Activated naive CD8-positive, alpha-beta T cell treated with anti-CD3 and anti-CD28 coated beads, Interleukin-2, amount 10 ng/mL, durations not matched to agents 7 days and 5 days (primary cell): ENCODE measurements at places on chromosomes 16 and 17.

DNA sequence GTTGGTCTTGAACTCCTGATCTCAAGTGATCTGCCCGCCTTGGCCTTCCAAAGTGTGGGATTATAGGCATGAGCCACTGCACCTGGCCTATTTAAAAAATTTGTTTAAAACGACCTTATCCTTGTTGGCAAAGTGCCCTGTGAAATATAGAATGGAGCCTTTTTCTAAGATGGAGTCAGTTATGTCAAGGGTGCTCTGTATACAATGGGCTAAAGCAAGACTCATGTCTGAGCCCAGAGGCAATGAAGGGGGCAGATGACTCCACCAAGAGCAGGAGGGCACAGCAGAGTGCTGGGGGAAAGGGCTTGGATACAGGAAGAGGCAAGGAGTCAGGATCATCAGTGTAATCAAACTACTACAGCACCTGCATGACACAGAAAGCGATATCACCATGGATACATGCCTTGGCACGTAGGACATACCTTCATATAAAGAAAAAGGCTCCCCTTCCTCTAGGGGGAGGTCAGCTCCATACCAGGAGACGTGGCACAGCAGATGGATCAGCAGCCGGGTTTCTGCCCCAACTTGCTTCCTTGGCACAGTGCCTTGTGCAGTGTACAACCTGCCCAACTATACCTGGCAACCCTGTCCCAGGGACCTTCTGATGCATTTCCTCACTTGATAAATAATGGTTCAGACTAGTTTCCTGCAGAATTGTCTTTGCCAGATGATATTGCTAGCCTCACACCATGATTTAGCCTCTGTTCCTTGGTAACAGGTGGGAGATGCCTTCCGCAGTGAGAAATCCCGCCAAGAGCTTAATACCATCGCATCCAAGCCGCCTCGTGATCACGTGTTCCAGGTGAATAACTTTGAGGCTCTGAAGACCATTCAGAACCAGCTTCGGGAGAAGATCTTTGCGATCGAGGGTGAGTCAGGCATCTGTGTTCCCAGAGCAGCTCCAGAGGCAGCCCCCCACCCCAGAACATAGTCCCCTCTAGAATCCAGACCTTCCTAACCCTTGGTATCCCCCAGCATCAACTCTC is 15.3 kb downstream of the ITGAM start:
- no peak for DNase-seq

GRCh38 chr16:30912794-30913412 is 10.5 kb upstream of the FBXL19 start:
- no peak for DNase-seq

GRCh38 chr17:45051060-45051719 is at the start of gene DCAKD:
Gene DCAKD (minus strand): TSS chr17:45051632. CDS start chr17:45034885, 16,747 bp downstream.
- DNase-seq = peak; percentile 93

DNA sequence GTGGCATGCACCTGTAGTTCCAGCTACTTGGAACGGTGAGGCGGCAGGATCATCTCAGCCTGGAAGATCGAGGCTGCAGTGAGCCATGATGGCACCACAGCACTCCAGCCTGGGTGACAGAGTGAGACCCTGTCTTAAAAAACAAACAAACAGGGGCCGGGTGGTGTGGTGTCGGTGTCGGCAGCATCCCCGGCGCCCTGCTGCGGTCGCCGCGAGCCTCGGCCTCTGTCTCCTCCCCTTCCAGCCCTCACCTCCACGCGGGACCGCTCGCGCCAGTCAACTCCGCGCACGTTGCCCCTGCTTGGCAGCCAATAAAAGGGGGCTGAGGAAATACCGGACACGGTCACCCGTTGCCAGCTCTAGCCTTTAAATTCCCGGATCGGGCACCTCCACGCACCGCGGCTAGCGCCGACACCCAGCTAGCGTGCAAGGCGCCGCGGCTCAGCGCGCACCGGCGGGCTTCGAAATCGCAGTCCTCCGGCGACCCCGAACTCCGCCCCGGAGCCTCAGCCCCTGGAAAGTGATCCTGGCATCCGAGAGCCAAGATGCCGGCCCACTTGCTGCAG is 204.7 kb downstream of the CDRT15L2 start:
- DNase-seq = no peak

DNA sequence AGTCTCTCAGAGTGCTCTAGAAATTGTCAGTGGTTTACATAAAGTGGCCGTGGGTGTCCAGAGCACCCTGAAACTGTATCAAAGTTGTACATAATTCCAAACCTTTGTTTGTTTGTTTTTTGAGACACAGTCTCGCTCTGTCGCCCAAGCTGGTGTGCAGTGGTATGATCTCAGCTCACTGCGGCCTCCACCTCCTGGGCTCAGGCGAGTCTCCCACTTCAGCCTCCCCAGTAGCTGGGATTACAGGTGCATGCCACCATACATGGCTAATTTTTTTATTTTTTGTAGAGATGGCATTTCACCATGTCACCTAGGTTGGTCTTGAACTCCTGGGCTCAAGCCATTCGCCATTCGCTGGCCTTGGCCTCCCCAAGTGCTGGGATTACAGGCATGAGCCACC is 24.3 kb upstream of the ADGRG1 start:
- DNase-seq = no peak

DNA sequence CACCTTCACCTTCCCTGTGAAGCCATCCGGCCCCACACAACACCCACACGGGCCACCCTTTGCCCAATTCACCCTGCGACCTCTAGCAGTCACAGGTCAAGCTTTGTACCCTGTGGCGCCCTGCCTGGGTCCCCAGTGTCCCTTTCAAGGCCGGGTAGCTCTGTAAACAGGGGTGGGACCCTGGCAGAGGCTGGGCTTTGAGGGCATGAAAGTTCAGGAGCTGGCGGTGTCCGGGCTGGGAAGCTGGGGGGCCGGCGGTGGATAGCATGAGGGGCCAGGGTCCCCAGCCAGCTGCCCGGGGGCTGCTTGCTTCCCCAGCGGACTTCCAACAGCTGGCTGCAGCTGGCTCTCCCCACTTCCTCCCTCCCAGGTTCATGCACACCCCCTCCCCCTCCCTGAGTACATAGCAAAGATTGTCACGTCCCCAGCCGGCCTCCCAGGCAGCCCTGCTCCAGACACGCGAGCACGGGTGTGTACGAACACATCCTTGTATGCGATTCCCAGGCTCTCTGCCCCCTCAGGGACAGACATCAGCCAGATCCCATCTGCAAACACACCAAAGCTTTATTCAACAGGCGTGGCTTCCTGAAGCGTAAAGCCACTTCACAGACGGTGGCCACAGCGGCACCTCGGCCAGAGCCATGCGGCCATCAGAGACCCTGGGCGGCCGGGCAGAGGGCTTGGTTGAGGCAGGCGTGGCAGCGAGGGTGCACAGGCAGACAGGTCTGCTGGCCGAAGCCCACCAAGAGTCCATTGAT is 8.2 kb downstream of the NTHL1 start:
- DNase-seq = no peak

DNA sequence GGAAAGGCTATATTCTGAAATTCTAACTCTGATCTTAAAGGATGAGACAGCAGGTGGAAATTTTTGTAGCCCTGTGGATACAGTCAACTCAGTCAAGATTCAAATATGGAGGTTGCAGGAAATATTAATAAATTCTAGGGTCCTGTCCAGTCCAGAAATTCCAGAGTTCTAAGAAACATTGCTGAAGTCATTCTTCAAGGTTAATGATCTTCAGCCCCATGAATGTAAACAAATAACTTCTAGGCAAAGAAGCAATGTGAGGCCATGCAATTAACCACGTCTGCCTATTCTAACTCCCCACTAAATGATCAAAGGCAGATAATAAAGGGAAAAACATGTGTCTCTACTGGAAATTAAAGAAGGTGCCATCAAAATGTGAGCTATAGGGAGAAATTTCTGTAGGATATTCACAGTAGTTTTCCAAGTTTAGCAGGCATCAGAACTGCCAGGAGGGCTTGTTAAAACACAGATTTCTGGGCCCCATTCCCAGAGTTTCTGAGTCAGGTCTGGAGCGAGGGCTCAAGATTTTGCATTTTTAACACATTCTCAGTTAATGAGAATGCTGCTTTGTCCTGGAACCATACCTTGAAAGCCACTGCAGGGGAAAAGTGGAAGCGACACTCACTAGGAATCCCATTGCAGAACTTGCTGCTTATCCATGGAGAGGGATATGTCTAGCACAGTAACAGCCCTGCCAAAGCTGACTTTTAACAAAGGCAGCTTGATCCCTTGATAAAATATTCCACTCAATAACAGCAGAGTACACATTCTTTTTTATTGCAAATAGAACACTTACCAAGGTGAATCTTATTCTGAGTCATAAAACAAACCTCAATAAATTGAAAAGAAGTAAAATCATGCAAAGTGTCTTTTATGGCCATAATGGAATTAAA is 61.8 kb downstream of the DNAH3 start:
- no peak for DNase-seq

DNA sequence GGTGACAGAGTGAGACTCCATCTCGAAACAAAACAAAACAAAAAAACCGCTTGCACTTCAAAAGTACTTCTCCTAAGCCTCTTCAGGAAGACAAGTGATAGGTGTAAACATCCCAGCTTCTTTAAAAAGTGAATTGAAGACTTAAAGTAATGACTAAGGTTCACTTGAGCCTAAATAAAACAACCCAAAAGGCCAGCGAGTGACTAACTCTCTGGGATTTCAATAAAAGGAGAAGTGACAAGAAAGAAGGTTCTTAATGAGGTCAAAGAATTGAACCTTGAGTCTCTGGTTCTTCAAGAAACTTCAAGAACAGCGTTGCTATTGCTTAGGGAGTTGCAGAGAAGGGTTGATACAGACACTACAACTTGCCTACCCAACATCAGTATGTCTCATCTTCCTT is 42.2 kb downstream of the STX8 start:
- no peak for DNase-seq

DNA sequence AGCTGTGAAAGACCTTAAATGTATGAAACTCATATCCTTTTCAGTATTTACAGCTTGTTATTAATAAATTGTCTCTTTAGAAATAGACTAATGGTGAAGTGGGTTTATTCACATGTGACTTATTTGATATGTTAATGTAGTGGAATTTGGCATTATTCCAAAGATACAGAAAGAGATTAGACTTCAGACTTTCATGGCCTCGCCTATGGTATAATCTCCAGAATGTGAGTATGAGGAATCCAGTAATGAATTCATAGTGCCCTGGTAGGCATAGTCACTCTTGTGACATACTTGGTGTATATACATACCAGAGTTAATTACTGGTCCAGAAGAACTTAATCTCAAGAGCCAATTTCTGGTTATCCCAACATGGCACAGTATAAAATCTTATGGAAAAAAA is 72.7 kb downstream of the OMG start:
- DNase-seq = no peak

DNA sequence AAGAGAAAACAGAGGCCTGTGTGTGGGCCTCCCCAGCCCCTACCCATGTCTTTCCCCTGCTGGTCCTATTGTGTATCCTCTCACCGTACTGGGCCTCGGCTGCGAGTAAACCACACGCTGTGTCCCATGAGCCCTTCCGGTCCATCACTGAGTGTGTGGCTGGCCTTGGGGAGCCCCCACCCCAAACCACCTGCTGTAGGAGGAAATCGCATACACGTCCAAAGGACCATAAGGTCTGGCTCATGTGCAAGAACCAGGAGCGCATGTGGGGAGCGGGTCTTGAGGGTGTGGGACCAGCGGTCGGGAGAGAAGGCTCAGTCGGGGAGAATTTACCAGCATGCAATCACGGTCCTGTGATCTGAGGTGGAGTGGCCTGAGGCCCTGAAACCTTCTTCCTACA is 38.4 kb upstream of the DNAH17 start:
- DNase-seq = no peak

- DNase-seq = no peak
These were observed 28.6 kb upstream of the DYNLL2 start for GRCh38 chr17:58054641-58055040.
